ENCODE measurements at places on chromosomes 12 and 14.

GRCh38 chr12:96057986-96058553 is 22.7 kb upstream of the LTA4H start:
- no peak for DNase-seq

DNA sequence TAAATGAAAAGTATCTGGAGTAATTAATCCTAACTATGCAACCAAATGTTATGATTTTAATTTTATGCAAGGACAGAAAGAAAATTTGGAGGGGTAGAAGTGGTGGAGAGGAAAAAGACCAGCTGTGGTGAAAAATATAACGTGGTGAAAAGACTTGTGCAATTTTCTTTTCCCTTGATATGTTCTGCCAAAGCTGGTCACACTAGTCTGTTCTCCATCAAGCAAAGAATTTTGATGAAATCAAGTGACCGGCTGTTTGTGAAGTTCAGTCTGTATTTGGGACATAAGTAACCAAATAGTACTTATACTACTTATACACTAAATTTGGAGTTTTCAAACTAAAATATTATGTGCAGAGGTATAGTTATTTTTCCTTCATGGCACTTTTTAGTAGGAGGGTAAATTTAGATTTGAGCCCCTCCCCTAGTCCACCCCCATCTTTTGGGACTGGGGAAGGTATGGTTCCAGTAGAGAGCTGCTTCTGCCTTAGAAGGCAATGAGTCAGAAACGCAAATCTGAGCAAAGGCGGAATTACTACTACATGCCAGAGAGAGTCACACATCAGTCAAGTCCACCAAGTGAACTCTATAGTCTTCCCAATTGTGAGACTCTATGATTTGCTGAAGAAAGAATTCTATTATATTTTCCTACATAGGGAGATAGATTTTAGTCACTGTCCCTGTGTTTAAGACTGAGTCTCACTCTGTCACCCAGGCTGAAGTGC is 229.7 kb downstream of the SLC25A21 start:
- no peak for DNase-seq

GRCh38 chr14:55372825-55373224 is 38.8 kb downstream of the ATG14 start:
- DNase-seq = no peak

- DNase-seq = no peak
Observed at GRCh38 chr14:49849213-49849847, 3.3 kb downstream of the NEMF start.

GRCh38 chr12:52805739-52806138 is 8.2 kb downstream of the KRT4 start:
- DNase-seq = no peak

DNA sequence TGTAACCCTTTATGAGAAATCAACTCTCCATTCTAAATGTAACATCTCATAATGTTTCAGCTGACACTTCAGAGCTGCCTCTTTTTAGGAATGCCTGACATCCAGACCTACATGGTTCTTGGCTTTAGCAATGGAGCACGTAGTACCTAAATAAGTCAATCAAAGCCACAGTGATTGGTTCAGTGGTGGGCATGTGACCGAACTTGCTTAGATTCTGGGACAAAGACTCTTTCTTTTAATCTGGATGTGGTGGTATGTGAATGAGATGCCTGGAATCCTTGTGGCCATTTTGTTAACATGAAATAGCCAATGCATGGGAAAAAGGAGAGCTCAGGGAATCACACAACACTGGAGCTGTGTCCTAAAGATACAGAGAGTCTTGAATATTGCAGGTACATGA is 11.8 kb downstream of the GPR65 start:
- no peak for DNase-seq

DNA sequence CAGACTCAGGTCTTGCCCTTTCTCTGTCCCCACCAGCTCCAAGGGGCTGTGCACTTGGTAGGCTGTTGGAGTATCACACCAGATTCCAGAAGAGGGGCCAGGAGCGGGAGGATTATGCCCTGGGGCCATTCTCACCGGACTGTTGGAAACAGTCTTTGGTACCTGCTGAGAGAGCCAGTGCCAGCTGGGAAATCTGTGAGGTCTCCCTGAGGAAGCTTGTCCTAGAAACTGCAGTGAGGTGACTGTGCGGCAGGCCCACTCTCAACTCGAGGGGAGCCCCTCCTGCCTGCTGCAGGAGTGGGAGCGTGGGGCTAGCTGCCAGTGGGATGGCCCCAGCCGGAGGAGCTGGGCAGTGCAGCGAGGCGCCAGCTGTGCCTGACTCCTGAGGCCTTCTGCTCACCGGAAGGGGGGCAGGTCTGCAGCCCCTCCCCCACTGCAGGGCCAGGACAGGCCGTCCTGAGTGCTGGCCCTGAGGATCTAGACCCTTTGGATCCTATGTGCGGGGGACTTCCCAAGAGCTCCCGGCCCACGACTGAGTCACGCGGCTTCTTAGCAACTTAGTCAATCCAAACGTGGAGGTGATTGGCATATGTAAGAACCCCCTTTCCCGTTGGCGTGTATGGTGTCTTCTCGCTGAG is 295.2 kb downstream of the CACNA1C start:
- DNase-seq = no peak

DNA sequence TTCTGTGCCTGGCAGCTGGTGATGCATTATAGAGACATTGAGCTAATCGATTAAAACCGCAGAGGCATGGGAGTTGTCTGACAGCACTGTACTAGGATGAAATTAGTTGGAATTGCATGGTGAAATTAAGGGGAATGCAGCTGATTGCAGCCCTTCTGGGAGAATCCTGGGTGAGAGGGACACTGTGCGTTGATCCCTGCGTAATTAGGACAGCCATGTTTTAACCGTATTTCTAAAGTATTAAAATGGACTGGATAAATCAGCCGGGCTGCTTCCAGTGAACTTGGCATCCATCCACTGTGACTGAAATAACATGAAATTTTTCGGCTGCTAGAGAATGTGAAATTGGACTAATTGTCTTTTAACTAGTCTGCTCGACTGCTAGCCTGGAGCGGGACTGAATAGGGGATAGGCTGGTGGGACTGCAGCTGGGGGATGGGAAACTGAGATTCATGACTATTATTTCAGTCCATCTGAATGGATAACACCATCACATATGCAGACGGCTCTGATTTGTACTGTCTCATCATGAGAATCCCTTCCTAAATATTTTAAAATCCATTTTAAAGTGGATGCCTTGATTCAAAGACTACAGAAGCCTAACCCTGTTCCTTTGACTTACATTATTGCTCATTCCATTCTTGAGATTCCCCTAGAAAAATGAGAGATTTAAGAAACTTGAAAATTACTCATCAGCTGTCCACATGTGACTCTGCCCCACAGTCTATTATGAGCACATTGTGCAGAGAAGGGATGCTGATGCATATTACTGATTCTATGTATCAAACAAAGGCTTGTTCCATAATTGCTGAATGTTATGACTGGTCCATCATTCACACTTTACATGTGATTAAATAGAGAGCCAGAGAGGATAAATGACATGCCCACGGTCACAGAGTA is 343.9 kb downstream of the NPAS3 start:
- no peak for DNase-seq

DNA sequence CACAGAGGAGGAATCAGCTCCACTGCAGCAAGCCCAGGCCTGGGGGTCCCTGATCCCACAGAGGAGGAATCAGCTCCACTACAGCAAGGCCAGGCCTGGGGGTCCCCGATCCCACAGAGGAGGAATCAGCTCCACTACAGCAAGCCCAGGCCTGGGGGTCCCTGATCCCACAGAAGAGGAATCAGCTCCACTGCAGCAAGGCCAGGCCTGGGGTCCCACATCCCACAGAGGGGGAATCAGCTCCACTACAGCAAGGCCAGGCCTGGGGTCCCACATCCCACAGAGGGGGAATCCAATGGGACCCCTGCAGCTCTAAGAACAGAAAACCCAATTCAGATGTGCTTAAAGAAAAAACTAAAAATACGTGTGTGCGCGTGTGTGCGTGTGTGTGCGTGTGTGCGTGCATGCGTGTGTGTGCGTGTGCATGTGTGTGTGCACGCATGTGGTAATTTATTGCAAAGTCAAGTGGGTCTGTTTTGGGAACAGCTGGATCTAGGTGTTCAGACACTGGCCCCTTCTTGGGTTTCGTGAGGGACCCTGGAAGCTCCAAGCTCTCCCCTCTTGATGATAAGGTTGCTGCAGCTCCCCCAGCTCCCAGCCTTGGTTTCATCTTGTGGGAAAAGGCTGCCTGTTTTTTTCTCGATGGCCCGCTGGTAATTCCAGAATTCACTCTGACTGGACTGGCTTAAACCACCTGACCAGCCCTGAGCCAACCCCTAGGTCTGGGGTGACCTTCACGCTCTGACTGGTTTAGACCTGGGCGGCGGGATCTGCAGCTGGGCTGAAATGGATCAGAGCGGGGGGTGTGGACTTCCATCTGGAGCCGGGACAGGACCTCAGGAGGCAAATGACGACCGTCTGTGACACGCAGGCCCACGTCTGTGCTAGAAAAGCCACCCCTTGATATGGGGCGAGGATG is 47.1 kb downstream of the GALNT9 start:
- no peak for DNase-seq

Data from non-pigmented ciliary epithelial cell (primary cell).